Stimulated activated CD8-positive, alpha-beta memory T cell treated with anti-CD3 and anti-CD28 coated beads, Interleukin-4, amount 100 ng/mL, for 4 hours (primary cell): ENCODE measurements at places on chromosomes 12 and 14.

- DNase-seq = no peak
These were observed 275.9 kb downstream of the TMEM132C start for GRCh38 chr12:128542844-128543243.

DNA sequence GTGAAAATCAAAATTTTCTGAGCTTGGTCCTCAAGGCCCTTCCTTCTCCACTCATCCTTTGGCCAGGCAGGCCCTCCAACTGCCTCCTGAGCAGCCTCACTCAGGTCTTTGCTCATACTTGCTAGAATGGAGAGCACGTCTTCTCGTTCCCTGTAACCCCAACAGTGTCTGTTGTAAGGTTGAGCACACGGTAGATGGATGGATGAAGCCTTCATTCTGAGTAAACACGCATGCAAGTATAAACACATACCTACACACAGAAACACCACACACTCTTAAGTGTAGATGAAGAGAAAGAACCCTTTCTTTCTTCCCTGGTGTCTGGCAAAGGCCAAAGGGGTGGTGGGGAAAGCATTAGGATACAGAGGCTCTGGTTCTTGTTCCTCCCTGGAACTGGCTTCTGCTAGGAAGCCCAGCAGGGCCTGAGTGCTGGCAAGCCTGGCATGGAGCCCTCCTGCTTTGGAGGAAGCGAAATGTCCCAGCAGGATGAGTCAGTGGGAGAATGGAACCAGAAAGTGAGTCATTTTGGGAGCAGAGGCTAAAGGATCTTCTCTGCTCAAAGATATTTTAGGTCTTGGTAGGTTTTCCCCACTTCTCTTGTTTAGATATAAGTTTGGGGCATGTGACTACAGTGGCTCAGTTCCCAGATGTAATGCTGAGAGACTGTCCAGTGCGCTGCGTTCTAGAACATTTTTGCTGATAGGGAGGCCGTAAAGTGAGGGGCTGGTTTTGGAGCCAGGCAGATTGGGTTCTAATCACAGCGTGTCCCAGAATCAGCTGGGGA lies 127.4 kb downstream of the CACNA1C start:
- no peak for DNase-seq

- peak; percentile 18 for DNase-seq
These were observed 11.1 kb upstream of the KRT7 start for GRCh38 chr12:52221912-52222457.

GRCh38 chr12:6018265-6018664 lies 73.2 kb upstream of the ANO2 start:
- no peak for DNase-seq

GRCh38 chr12:104137001-104137901 lies 759 bp downstream of the NFYB start:
- DNase-seq = peak; percentile 12

DNA sequence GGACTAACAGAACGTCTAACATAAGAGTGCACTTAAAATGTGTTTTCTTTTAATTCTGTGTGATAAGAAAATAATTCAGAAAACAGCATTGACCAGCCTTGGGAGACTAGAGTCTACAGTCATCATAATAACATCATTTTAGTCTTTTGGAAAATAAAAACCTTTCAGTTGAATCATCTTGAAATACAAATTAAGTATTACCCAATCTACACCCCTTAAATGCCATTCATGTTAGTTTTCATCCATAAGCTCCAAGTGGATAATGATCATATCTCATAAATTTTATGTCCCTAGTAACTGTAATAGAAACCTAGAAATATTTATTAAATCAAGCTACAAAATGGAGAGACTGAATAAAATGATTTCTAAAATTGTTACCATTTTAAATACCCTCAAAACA lies 32.4 kb downstream of the EPS8 start:
- DNase-seq = no peak

DNA sequence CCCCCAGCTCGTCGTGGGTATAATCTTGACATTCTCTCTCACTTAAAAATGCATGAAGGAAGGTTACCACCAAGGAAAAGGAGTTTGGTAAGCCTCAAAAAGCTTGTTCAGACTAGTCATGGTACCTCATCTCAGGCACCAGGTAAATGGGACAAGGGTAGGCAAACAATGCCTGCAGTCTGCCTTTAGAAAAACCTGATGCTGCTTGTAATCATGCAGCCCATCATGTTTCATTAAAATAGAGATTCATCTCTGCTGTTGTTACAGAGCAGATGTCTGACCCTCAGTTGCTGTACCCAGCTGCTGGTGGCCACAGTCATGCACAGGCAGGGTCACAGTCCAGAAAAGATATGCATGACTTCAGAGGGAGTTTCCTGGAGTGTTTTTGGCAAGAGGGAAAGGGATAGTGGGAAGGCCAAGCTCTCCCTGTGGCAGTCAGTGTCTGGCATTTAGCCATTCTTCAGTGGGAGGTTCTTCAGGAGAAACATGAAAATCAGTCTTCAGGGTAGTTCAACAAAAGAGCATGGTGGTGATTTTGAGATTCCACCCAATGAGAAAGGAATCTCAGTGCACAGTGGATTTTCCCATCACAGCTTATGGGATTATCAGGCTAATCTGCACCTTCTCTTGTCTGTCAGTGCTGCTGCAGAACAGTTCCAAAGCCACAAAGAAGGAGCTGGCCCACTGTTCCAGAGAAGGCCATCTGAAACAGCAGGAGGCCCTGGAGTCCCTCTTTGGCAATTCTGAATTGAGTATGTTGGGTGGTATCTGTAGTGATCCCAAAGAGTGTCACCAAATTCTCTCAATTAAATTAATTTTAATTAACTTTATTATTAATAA lies 202.7 kb upstream of the FRMD6 start:
- DNase-seq = no peak

GRCh38 chr12:40937891-40938290 lies 245.7 kb downstream of the CNTN1 start:
- DNase-seq = no peak

DNA sequence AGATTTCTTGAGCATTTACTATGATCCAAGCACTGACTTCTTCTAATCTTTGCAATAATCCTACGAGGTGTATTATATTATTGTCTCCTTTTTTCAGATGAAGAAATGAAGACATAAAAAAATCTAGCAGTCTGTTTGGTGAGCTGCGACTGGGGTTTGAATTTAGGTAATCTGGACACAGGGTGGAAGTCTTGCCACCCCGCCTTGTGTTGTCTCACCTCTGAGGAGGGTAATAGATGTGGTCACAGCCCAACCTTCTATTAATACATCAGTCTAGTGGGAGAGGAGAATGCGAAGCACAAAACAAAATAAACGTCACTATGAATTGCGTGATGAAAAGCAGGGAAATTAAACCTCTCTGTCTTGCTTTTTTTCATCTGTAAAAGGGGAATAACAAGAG lies 993.9 kb downstream of the VRK1 start:
- DNase-seq = no peak

- no peak for DNase-seq
These were observed 138.5 kb downstream of the KICS2 start for GRCh38 chr12:64083285-64084210.

DNA sequence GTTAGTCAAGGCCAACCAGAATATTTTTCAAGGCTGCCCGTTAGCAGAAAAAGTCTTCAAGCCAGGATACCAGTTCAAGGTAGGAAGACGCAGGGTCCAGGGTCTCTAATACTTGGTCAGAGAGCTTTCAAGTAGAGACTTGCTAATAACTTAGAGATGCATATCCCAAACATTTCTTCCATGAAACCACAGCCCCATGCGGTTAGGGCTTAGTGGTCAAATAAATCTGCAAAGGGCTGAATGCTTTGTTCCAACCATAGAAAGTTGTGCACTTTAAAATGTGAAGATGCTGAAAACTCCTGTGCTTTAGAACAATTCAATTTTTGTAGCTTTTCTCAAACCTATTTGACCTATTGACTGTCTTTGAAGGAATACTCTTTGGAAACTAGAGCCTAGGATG lies 208.9 kb downstream of the PIK3C2G start:
- no peak for DNase-seq

- no peak for DNase-seq
These were observed 47.1 kb downstream of the IGF1 start for GRCh38 chr12:102433304-102433703.

DNA sequence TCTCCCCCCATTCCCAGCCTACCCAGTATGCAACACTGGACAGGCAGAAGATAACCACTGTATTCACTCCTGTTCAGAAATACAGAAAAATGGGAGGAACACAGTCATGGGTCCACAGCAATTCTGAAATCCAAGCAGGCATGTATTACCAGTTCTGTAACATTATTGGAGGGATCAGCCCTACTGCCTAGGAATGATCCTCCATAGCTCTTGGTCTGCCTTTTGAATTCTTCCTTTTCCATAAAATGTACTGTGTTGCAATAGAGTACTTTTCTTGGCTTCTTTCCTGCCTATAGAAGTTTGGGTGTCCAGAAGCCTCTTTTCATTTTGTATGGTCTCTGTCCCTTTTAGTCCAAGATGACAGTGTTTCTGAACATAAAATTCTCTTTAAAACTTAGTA lies 46.5 kb downstream of the SPATS2 start:
- no peak for DNase-seq

GRCh38 chr12:93804392-93805179 lies 127.4 kb downstream of the CRADD start:
- DNase-seq = no peak

DNA sequence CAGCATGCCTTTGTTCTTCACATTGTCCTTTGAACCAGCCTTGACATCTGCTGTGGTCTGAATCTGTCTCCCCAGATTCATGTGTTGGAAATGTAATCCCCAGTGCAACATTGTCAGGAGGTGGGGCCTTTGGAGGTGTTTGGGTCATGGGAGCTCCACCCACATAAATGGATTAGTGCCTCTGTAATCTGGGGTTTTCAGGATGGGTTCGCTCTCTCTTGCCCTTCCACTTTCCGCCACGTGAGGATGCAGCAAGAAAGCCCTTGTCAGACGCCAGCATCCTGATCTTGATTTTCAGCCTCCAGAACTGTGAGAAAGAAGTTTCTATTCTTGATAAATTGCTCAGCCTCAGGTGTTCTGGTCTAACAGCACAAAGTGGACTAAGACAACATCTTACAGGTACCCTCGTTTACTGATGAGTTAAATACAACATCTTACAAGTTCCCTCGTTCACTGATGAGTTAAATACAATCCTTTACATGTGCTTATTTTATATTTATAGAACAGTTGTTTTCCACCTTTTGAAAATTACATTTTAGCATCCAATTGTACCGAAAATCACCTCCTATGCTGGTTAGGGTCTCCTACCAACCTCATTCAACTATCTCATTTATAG lies 54.4 kb upstream of the RIMBP2 start:
- no peak for DNase-seq

GRCh38 chr12:42588524-42589464 lies 752 bp downstream of the PRICKLE1 start:
- DNase-seq = no peak

- no peak for DNase-seq
These were observed 1721.5 kb upstream of the SEL1L start for GRCh38 chr14:83255015-83255726.

- no peak for DNase-seq
These were observed 1320.9 kb upstream of the FLRT2 start for GRCh38 chr14:84209031-84209430.

DNA sequence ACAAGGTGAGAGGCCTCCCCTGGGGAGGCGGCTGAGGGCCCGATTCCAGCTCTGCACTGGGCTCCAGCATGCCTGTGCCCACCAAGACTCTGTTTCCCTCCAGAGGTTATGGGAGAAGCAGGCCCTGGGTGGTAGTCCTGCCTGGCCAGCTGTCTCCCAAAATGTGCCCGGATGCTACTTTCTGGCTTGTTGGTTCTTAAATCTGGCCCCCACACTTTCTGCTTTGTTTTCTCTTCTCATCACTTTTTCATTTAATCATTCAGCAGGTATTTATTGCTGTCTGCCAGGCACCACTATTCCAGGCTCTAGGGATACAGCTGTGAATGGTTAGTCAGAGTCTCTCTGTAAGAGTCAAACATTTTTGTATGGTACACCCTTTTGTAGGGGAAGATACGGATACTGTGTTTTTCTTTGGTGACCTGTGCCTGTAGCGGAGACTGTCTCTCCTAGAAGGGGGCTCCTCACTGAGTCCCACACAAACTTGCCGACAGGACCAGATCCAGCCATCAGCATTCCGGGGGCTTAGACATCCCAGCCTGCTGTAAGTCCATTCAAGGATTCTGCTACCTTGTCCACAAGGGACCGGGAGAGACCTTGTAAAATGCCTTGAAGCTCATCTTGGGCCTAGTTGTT lies 3.8 kb downstream of the DHRS2 start:
- DNase-seq = no peak

- DNase-seq = no peak
These were observed 15.7 kb downstream of the ANO6 start for GRCh38 chr12:45231515-45232145.

GRCh38 chr12:69619050-69619449 lies 8.3 kb upstream of the LRRC10 start:
- DNase-seq = no peak

- no peak for DNase-seq
These were observed 2.9 kb downstream of the LLPH start for GRCh38 chr12:66127650-66128049.

DNA sequence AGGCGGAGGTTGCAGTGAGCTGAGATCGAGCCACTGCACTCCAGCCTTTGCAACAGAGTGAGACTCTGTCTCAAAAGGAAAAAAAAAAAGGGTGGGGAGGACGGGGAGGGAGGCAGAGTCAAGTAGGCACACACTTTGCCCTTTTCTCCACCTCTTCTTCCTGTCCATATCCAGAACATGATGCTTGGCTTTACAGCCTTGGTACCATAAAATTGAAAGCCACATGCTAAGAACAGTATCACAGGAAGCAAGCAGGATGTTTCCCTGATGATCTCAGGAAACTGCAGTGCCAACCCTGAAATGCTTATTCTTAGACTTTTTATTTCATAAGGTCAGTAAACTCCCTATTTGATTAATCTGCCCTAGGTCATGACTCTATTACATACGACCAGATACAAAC lies 32.5 kb upstream of the YAF2 start:
- DNase-seq = no peak

- no peak for DNase-seq
These were observed 17.8 kb downstream of the PLCZ1 start for GRCh38 chr12:18719922-18720510.

- DNase-seq = no peak
These were observed 121.9 kb downstream of the SPTSSA start for GRCh38 chr14:34340025-34340625.

DNA sequence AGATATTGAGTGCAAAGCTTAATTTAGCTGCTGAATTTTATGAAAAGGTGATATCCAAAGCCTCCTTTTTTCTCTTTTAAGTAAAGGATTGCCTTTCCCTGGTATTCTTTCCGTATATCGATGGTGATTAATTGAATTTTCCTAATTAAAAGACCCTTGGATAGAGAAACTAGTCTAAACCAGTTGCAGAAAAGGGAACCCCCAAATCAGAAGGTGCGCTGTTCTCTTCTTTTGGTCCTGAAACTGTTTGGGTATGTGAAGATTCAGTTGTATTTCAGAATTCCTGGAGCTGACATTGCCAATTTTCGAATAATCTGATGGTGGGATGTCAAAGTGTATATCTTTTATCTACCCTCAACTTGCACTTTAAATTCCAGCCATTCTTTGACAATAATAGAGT lies 1.9 kb downstream of the GPHN start:
- no peak for DNase-seq

- no peak for DNase-seq
These were observed 411.1 kb downstream of the CCER1 start for GRCh38 chr12:90543841-90544240.
